Activated T-helper 2 cell treated with anti-CD3 and anti-CD28 coated beads, Interferon-gamma antibody, Interleukin-2, Interleukin-4, amounts not matched to agents 10 μg/mL and 5 μg/mL and 100 μg/mL, durations not matched to agents 14 hours and 24 hours and 36 hours (primary cell): ENCODE measurements at places on chromosomes 13 and 19. TPM values are rescaled to one million over a fixed set of nuclear protein-coding genes. Genes with fewer than 3 reads are reported as not detected.

PODNL1 gene
- total RNA-seq, result 0.41 TPM in 1 of 2 replicates, not detected in the other

UBE2L5 gene
- total RNA-seq, result not detected in 2 replicates

SHD gene
- total RNA-seq, result 0.46 and 1.2 TPM in 2 replicates

ATP4A gene
- not detected in 2 replicates for total RNA-seq

APOC4 gene
- not detected in 2 replicates for total RNA-seq
